ENCODE measurements at places on chromosomes 3 and 15.

GRCh38 chr15:74137537-74137894 is 7.1 kb downstream of the ISLR2 start:
- no peak for DNase-seq

DNA sequence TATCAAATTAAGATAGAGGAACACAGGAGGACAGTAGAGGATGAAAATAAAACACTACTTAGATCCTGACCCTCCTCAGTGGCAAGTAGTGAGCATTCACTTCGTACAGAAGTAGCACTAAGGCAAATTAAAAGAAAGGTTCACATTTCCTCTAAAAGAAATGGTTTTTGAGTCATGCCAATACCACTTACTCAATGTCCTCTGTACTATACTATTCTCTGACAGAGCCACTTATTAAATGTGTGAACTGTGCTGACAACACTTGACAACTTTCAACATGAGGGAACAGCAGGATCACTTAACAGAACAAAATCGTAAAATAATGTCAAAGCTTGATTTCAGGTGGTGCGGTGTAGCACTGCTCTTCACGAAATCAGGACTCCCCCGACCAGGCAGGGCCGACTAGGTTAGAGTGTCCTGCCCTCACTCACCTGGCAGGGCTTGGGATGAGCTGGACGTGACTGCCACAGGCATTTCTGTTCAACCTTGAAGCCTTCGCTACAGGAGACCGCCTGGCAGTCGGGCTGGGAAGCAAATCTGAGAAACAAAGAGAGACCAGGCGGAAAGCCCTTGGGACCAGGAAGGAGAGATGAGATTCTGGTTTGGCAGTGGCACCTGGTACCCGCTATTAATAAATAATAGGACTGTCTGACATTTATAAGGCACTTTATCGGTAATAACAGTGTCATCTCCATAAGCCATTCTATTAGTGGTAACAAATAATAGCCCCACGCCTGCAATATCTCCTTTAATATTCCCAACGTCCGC is 611 bp upstream of the SLC27A2 start:
- DNase-seq, result no peak

DNA sequence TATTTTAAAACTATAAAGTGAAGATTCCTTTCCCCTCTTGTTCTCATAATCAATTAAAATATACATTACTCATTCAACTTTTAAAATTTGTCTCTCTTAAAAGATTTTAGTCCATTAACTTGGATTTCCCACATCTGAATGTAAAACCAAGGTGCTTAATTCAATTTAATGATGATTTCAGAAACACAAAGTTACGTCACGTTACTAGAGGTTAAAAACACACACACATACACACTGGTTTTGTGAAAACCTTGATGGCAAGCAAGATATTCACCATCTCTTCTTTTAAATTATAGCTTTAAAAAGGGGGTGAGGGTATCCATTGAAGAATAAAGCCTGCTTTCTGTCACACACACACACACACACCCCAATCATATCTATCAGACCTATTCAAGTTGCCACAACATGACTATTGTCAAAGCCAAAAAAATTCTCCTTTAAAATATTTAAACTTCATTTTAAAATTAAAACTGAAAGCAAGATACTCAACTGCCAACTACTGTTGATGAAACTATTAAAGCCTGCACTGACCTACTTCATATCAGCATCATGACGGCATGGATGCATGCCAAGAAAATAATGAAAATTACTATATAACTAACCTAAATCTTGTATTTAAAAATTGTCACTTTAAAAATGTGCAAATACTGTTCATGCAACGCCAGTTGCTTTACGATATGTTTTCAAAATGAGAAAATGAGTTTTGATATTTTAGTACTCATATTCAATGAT is 2.1 kb downstream of the RFX7 start:
- no peak for DNase-seq

- DNase-seq, result no peak
Observed at GRCh38 chr3:128267541-128267940, 114.3 kb downstream of the EEFSEC start.

- no peak for DNase-seq
Observed at GRCh38 chr3:64214381-64215018, 10.8 kb downstream of the PRICKLE2 start.

DNA sequence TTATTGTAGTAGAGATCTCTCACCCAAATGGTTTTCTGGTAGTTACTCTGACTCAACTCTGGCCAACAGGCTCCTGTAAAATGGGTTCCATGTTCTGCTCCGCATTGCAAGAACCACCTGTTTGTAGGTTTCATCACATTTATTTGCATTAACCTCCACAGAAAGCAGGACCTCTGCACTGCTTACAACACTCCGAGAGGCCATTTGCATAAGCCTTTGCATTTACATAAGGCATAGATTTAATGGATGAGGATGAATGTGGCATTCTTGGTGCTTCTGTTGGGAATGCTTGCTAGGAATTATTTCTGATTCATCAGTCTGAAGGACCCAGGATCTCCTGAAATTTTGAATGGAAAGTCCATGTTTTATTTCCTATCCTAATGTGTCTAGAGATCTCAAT is 320.1 kb downstream of the ZNF621 start:
- DNase-seq, result no peak

DNA sequence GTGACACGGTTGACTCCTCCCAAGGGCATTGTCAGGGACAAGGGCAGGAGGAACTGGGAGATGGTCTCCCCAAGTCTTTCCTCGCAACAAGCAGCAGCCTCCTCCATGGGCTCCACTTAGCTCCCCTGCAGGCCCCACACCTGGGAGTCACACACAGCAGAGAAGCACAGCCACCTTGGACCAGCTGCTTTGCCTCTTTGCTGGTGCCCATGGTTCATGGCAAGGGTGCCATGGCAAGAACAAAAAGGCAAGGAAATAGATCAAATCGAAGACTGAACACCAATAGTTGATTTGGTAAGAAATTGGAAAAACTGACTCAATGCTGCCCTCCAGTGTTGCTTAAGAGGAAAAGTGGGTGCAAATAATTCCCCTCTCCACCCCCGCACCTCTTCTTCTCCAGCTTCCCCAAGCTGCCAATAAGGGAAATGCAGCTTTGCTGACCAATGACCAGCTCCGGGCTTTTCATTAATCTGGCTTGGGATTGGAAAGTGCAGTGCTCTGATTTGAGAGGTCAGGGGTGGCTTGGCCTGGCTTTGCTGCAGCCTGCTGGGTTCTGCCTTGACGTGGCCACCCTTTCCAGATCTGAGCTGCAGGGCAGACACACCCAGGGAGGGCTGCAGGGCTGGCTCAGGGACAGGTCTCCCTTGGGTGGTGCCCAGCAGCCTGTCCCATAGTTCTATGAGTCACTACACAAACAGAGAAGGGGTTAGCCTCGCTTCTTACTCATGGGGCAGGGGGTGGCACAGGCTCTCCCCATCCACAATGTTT is 162.0 kb downstream of the KLF13 start:
- DNase-seq, result no peak

DNA sequence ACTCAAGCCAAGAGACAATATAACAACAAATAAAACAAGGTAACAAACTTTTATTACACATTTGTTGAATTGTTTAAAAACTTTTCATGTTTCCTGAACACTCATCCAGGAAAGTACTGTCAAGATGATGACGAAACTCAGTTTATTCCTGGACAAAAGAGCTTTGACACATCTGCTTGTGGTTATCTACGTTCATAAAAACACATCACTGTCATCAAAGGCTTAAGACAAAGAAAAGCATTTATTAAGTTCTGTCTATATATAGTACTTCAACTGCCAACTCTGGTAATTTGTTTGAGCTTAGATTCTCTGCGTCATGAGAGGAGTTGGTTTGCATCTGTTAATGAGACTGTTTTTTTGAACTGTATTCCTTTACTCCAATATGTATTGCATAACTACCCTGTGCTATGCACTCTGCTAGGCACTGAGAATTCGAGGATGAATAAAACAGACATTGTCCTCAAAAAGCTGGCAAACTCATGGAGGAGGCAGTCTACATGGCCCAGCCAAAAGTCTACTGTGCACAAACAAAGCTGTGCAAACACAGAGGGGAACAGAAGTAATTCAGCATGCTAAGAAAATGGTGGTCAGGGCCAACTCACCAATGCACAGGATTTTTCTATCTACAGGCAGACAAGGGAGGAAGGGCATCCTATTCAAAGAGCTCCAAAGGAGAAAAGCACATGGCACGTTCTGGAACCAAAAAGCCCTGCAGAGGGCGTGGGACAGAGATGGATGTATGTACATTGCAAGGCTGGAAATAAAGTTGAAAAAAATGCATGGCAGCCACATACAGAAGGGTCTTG is 21.5 kb downstream of the PLD1 start:
- no peak for DNase-seq

GRCh38 chr3:166510382-166510781 is 673.2 kb upstream of the BCHE start:
- no peak for DNase-seq

DNA sequence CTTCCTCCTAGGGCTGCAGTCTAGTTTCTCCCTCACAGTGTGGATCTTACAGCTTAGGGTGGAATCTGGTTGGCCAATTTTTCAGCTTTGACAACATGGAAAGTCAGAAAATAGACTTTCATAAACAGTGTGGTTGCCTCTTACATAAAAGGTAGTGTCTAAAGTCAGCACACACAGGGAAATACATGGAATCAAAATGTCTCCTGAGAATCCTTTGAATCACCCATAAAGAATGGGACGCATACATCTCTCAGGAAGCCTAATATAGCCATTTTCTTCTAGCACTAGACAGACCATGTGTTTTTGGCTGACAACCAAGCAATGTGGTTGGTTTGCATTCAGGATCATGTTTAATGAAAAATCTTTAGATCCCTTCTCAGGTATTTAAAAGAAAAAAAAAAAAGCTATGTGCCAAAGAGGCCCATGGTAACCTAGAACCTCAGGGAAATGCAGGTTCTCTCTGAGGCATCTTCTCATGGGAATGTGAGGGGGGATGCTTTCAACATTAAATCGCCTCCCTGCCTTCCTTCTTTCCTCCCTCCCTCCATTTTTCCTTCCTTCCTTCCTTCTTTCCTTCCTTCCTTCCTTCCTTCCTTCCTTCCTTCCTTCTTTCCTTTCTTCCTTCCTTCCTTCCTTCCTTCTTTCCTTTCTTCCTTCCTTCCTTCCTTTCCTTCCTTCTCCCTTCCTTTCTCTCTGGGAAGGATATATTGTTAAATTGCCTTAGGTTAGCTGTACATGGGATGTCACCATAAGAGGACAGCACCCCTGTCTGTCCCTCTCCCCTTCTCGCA is 34.3 kb upstream of the ZBTB38 start:
- DNase-seq, result no peak

- DNase-seq, result no peak
Observed at GRCh38 chr3:119631516-119631915, 28.9 kb downstream of the POPDC2 start.

- no peak for DNase-seq
Observed at GRCh38 chr3:72665103-72665502, 183.1 kb downstream of the SHQ1 start.

- no peak for DNase-seq
Observed at GRCh38 chr3:5729852-5730251, 542.3 kb downstream of the EDEM1 start.

DNA sequence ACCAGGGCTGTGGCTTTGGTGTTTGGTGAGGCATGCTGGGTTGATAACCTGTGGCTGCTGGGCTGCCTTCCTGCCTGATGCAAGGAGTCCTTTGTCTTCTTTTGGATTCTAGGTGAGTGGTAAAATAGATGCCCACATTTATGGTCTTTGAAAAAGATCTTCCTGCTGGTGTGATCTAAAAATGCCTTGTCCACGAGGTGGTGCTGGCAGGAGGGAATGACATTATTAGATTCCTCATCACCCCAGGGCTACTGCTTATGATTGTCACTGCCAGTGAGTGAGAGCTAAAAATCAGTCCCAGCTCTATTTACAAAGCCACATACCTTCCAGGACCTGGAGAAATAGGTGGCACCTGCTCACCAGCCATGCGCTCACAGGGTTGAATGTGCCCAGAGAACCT is 355.5 kb upstream of the ROPN1 start:
- DNase-seq, result no peak

DNA sequence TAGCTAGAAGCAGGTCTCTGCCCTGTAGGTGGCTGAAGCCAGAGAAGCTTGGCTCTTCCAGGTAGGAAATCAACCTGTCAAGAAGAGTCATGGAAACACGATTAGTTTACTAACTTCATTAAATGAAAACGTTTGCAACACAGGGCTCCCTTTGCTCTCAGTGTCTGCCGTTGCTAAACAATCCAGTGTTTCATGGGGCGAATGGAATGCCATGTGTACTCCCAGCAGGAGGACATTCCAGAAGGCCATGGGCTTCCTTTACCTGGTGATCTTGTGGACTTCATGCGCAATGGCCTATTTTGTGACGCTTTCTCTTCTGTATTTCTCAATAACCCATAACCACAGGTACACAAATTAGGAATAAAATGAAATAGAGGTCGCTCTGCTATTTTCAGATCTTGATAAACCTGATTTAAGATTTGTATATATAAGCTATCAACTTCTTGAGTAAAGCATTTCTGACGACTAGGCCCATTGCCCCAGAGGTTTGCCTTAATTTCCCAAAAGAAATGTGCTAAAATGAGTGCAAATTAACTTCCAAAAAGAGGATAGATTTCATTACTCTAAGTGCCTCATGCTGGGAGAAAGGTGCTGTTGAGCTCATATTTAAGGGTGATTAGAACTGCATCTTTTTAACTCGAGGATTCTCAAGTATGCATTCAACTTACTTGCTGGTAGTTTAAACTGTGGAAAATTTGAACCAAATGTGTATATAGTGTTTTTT is 171.0 kb downstream of the EPHA3 start:
- no peak for DNase-seq

DNA sequence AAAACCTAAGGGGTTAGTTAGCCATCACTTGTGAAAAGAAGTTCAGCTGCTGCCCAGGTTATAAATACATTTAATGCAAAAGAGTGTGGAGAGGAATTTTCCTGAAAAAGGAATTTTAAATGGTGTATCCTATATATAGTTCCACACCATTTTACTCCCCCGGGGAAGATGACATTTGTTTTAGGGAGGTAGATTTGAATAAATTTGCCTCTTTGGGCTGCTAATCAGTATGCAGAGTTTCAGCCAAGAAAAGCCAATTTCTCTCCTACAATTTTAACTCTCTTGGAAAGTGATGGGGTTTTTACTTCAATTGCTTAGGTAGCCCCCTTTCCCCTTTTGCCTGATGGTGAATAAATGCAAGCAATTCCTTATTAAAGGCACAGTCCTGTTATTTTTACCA is 161.2 kb downstream of the OTOL1 start:
- DNase-seq, result no peak

DNA sequence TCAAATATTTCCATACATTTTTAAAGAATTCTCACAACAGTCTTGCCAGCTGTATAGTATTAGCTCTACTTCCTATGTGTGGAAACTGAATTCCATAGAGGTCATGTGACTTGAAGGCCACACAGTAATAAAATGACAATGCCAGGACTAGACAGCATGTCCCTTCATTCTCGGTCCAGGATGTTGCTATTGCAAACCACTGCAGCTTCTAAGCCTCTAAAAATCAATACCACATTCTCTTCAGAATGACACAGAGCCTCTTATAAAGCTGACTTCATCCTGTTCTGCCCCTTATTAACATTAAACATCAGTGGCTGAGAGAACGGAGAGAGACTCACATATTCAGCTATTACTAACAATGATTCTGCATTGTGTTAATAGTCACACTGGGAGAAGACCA is 240.3 kb upstream of the PEX5L start:
- DNase-seq, result no peak
